PC-9 (cell line): ENCODE measurements at places on chromosomes 7 and 10. TPM values are rescaled to one million over a fixed set of nuclear protein-coding genes. Genes with fewer than 3 reads are reported as not detected.

DNA sequence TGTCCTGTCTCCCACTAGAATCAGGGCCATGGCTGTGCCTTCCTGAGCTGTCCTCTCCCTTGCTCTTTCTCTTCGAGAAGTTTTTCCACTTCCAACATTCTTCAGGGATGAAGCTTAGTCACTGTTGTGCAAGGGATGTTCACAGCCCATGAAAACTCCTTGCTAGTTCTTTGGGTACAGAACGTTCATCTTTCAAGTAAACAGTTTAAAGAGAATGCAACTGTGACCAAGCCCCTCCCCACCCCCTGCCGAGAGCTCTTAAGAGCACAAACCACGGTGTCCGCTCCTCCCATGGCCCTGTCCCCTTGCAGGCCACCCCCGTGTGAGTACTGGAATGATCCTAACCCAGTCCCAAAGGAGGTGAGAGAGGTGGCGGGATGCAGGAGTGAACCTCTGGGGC, 161.1 kb upstream of the RHEB start:
- no peaks in the 10 kb centered on the region for H3K27me3 ChIP-seq
- H3K4me1 ChIP-seq = peaks cover 28% of the 10 kb centered on the region
- H3K4me3 ChIP-seq = no peak overlapping the region

DNA sequence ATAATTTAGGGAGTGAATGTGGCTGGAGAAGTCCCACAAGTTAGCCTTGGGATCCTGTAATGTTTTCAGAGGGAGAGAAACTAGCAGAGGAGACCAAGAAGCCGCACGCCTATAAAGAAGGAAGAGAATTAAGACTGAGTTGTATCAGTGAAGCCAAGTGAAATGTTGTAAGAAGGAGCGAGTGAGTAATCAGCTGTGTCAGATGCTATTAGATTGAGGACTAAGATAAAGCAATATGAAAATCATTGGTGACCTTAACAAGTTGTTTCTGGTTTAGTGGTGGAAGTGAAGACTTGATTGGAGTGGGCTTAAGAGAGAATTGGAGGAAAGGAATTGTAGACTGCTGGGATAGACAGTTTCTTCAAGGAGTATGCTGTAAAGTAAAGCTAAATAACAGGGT, 8.8 kb downstream of the CCSER2 start:
- peak overlapping the region; percentile 5; the same call in 1 of the 2 replicates for H3K27ac ChIP-seq
- no peaks in the 10 kb centered on the region for H3K36me3 ChIP-seq
- peak; percentile 67 for DNase-seq
- H3K4me3 ChIP-seq = no peak overlapping the region
- H3K4me1 ChIP-seq = peaks cover 25% of the 10 kb centered on the region

Gene LIPN
- total RNA-seq = not detected in 2 replicates

DNA sequence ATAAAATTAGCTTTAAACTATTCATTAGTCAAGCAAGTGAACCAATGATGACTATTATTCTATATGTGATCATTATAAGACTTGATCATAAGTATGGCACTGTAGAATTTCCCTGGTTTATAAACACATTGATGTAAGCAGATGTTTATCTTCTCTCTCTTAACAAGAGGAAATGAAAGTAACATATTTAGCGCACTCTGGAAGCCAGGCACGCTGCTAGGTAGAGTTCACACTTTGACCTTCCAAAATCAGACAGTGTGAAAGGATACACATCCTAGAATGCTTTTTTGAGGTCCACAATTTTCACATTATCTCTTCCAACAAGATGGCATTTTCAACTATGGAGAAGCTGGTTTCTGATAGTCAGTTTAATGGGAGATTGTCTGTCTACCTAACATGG, 529.4 kb upstream of the IGFBP3 start:
- no peaks in the 10 kb centered on the region for H3K27me3 ChIP-seq
- no peak overlapping the region for H3K4me3 ChIP-seq
- H3K4me1 ChIP-seq = no peaks in the 10 kb centered on the region
- no peak overlapping the region for H3K27ac ChIP-seq
- DNase-seq = no peak
- no peaks in the 10 kb centered on the region for H3K36me3 ChIP-seq

GRCh38 chr7:85191383-85191782, 4.5 kb upstream of the SEMA3D start:
- no peaks in the 10 kb centered on the region for H3K4me1 ChIP-seq
- peaks cover under 1% of the 10 kb centered on the region; the same call in 1 of the 2 replicates for H3K27me3 ChIP-seq
- no peak overlapping the region for H3K27ac ChIP-seq
- no peak overlapping the region for H3K4me3 ChIP-seq
- H3K36me3 ChIP-seq = no peaks in the 10 kb centered on the region

Gene RBP3
- total RNA-seq = not detected in 2 replicates

Gene VKORC1L1
- 21.6 and 31.7 TPM in 2 replicates for total RNA-seq

Gene NPC1L1
- 0.28 and 0.30 TPM in 2 replicates for total RNA-seq

- no peak overlapping the region for H3K27ac ChIP-seq
- no peaks in the 10 kb centered on the region for H3K4me1 ChIP-seq
- DNase-seq = no peak
- H3K27me3 ChIP-seq = no peaks in the 10 kb centered on the region
Measured at GRCh38 chr10:36765782-36766414, 359.5 kb upstream of the ANKRD30A start.

Gene MYL10
- total RNA-seq = not detected in 2 replicates

Gene STEAP1B
- 0.35 TPM in 2 replicates for total RNA-seq

GRCh38 chr7:130409067-130409711, 28.9 kb downstream of the CPA1 start:
- no peaks in the 10 kb centered on the region for H3K27me3 ChIP-seq
- peak; percentile 11 for DNase-seq

DNA sequence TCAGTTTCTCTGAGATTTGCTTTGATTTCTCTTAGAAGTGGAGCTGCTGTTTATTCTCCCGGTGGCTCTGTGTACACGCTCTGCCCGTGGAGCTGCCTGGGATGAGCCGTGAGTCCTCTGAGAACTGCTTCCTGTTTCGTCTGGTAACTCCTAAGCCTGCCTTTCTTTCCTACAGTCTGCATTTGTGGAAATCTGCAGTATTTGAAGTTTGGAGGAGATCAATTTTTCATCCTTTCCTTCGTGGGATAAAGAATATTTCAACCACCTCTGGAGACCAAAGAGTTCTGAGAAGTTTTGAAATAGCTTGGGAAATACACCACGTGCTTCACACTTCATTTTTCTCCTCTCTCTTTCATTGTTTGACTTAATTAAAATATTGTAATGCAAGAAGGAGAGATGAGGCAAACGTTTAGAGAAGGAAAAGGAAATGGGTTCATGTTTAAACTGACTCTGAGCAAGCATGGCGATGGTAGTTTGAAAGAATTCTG, 311.9 kb downstream of the LRMDA start:
- no peak overlapping the region for H3K27ac ChIP-seq
- DNase-seq = no peak
- H3K4me1 ChIP-seq = no peaks in the 10 kb centered on the region
- no peaks in the 10 kb centered on the region for H3K27me3 ChIP-seq
- H3K36me3 ChIP-seq = no peaks in the 10 kb centered on the region
- H3K4me3 ChIP-seq = no peak overlapping the region

DNA sequence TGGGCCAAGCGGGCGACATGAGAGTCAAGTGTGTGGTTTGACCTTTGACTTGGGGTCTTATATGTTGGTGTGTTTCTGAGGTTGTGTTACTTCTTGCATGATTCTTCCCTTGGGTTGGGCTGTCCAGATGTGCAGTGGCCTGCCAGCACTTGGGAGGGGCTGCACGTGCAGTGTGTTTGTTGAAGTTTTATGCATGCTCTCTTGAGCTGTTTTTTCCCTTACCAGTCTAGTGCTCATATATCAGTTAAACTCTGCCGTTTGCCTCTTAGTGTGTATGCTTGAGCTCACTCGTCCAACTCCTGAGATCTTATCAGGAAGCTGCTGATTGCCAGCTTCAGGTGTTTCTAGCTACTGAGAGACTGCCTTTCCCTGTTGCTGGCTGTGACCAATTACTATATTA, 23.1 kb downstream of the SP4 start:
- H3K27me3 ChIP-seq = no peaks in the 10 kb centered on the region
- no peaks in the 10 kb centered on the region for H3K4me1 ChIP-seq
- H3K27ac ChIP-seq = no peak overlapping the region
- H3K4me3 ChIP-seq = no peak overlapping the region
- DNase-seq = no peak

GRCh38 chr10:11608159-11609013, 3.1 kb downstream of the USP6NL start:
- no peak for DNase-seq
- H3K27me3 ChIP-seq = no peaks in the 10 kb centered on the region
- H3K27ac ChIP-seq = no peak overlapping the region

Gene CRTAC1
- total RNA-seq = not detected in 2 replicates

DNA sequence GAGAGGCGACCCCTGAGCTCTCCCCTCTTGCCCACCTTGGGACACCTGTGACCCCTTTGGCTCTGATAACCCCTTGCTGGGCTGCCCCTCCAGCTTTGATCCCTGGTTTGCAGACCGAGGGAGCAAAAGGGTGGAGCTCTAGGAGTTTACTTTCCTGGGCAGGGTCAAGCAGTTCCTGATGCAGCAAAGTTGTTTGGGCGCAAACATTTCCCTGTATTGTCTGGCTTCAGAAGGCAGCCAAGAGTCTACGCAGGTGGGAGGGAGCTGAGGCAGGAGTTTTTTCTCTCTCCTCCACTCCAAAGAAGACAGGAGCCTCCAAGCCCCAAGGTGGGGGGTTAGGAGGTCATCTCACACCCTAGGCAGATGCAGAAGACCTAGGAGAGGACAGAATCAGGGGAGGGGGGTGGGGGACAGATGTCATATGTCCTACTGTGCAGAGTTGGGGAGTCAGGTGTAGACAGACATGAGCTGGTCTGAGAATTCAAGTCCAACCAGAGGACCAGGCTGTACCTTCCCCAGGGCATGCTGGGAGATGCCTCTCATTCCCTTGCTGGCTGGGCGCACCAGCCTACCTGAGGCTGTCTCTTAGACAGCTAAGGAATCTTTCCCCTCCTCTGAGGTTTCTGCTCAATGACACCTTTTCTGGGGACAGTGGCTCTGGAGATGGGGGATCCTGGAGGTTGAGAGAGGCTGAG, 20.5 kb downstream of the TMEM270 start:
- no peak overlapping the region for H3K27ac ChIP-seq
- DNase-seq = no peak
- no peak overlapping the region for H3K4me3 ChIP-seq
- no peaks in the 10 kb centered on the region for H3K36me3 ChIP-seq
- H3K27me3 ChIP-seq = no peaks in the 10 kb centered on the region

Gene SFTPA1
- not detected in 2 replicates for total RNA-seq

Gene PAPOLB
- not detected in 2 replicates for total RNA-seq

Gene AKR1C4
- not detected in 2 replicates for total RNA-seq

DNA sequence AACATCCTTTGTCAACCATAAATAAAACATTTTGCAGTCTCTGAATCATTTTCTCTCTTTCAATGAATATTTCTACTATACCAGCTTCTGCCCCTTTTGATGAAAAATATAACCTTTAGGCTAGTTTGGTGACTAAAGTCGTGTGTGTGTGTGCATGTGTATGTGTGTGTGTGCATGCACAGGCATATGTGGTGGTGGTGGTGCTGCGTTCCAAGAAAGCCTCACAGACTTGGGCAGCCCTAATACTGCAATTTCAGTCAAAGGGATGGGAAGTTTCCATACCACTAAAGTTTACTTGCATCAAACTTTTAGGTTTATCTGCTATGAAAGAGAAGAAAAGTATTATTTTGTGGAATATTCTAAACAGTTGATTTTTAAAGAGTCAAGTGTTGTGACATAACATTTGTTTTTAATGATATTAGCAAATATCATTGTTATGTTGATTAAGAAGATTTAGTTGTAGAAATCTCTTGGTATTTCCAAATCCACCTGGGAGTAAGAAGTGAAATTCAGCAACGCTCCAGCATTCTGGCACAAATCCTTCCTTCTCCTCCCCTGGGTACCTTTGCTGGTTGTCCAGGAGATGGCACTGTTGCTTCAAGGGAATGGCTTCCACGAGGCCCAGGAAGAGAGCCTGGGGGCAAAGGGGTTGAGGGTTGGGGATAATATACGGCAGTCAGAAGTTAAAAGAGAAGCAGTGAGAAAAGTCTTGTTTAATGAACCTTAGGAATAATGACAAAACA, 41.5 kb downstream of the ASB4 start:
- no peaks in the 10 kb centered on the region for H3K27me3 ChIP-seq
- H3K4me3 ChIP-seq = no peak overlapping the region
- H3K36me3 ChIP-seq = no peaks in the 10 kb centered on the region
- peaks cover 10% of the 10 kb centered on the region; the same call in 1 of the 2 replicates for H3K4me1 ChIP-seq
- peak; percentile 47 for DNase-seq
- H3K27ac ChIP-seq = no peak overlapping the region

DNA sequence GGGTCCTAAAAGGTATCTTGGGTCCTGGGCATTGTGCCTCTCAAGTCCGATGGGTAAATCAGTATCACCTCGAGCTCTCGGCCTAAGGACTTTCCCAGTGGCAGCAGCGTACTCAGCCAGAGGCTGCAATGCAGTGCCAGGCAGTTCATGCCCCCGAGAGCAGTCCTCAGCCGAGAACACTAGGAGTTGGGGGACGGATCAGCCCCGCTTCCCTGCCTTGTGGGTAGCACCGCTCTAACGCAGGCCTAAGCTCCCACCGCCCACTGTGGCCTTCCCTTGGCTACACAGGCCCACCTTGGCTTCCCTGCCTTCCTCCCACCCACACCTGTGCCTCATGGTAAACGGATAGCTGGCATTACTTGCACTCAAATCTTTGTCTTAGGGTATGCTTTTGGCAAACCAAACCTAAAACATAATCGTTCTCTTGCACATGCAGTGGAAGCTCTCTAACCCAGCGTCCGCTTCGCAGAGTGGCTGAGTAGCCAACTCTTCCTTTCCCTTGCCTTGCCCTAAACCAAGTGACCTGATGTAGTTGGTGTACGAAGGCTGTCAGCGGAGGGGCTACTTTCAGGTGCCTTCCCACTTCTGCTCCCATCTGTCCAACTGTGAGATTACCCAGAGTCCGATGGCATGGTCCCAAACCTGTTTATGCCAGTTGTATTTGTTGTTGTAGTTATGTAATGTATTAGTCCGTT, 73.2 kb upstream of the CHST15 start:
- H3K27me3 ChIP-seq = no peaks in the 10 kb centered on the region
- no peaks in the 10 kb centered on the region for H3K4me1 ChIP-seq
- DNase-seq = no peak
- H3K4me3 ChIP-seq = no peak overlapping the region

GRCh38 chr10:80487791-80488538, 33.9 kb downstream of the TSPAN14 start:
- peaks cover 66% of the 10 kb centered on the region for H3K36me3 ChIP-seq
- no peak overlapping the region for H3K4me3 ChIP-seq
- H3K4me1 ChIP-seq = peaks cover 54% of the 10 kb centered on the region
- no peaks in the 10 kb centered on the region for H3K27me3 ChIP-seq
- DNase-seq = no peak

DNA sequence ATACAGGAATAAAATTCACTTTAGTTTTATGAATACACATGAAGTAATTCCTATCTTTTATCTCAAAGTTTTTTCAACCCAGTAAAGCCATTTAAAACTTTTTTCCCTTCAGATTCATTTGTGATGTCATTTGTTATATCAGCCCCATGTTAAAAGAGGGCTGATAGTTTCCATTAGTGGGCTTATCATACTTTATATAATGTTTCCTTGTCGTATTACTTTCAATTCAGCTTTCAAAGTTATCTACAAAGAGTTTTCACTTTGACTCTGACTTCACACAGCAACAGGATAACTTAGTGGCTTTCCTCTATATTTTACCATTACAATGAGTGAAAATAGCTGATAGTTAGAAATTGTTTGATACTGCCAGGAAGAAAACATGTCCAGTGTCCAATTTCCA, 484.8 kb downstream of the SUGCT start:
- H3K4me1 ChIP-seq = no peaks in the 10 kb centered on the region
- DNase-seq = no peak
- no peak overlapping the region for H3K27ac ChIP-seq
- H3K27me3 ChIP-seq = no peaks in the 10 kb centered on the region
- no peak overlapping the region for H3K4me3 ChIP-seq
- H3K36me3 ChIP-seq = no peaks in the 10 kb centered on the region

GRCh38 chr10:124224331-124225028, 131.1 kb upstream of the CHST15 start:
- H3K27me3 ChIP-seq = no peaks in the 10 kb centered on the region
- H3K36me3 ChIP-seq = no peaks in the 10 kb centered on the region
- H3K27ac ChIP-seq = no peak overlapping the region
- no peak for DNase-seq
